BJ (cell line): ENCODE measurements at places on chromosomes 3 and 15.

- no peak for DNase-seq
Measured at GRCh38 chr3:156837115-156837514, 11.0 kb downstream of the LEKR1 start.

DNA sequence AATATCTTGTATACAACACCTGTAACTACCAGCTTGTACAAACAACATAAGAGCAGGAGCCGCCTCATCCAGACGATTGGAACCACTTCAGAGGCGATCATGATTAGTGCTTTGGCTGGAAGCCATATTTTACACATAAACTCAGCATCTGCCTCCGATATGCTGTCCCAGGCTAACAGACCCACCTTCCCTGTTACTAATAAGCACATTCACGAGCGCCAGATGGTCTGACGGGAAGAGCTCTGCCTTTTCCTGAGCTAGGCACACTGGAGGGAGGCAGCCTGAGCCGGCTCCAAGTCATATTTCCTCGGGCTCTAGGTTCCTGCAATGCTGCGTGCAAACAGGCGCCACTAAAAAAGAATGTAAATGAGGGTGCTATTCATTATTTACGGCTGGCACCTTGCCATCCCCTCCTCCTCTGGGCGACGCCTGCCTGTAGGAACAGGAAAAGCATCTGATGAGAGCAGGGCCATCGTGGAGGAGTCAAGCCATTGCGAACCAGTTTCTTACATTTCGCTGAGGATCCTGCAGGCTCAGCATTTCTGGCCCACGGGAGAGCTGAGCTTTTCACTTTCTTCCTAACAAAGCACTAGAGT, 98.2 kb downstream of the ANXA2 start:
- no peak for DNase-seq

- DNase-seq = no peak
Measured at GRCh38 chr3:81985996-81986723, 224.7 kb upstream of the GBE1 start.

GRCh38 chr15:47644722-47645121, 72.6 kb upstream of the SEMA6D start:
- DNase-seq = no peak

- peak; percentile 1 for DNase-seq
Measured at GRCh38 chr3:88031642-88032077, 27.1 kb downstream of the CGGBP1 start.
